Fibroblast of mammary gland (primary cell): ENCODE measurements at places on chromosomes 16 and 17.
A peak's percentile ranks its signal among the peaks of the same experiment; 100 is the strongest.

DNA sequence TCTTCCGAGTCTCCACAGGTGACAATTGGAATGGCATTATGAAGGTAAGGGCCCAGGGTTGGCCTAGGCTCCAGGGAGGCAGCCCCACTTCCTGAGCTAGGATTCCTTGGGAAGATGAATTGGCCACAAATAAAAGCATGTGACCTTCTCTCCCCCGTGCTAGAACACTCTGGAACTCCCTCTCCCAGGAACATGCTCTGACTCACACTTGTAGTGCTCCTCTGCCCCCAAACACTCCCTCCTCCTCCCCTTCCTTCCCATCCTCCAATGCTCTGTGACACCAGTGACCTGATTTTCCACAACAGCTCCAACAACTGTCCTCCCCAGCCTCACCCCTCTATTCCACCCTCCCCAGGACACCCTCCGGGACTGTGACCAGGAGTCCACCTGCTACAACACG, 16.4 kb upstream of the ABCC3 start:
- DNase-seq, result peak; percentile 69

- DNase-seq, result no peak
Measured at GRCh38 chr17:21500064-21500463, 123.9 kb downstream of the KCNJ12 start.

DNA sequence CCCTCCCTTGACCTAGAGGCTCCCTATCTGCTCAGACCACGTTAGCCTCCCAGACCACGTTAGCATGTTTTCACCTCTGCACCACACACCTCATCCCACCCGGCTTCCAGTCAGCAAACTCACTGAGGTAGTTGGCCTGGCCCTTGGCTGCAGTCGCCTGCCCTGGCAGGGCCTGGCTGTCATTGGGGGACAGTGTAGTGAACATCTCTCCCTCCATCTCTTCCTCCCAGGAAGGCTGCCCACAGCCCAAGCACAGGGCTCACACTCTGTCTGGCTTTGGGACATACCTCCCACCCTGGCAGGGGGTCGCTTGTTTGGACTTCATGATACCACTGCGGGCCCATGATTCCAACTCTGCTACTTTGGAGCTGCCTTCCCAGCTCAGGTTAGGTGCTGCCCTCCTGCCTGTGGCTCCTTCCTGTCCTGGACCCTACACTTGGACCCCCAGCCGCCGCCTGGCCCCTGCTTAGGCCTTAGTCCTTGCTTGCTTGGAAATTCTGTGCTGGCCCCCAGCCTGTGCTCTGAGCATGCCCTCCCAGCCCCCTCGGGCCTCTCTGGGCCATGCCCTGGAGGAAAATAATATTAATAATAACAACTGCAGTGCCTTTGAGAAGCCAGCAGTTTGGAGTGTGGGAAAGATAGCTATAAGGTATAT, 167.7 kb downstream of the COPRS start:
- DNase-seq, result no peak

GRCh38 chr17:59688496-59688895, 18.7 kb downstream of the PTRH2 start:
- no peak for DNase-seq

DNA sequence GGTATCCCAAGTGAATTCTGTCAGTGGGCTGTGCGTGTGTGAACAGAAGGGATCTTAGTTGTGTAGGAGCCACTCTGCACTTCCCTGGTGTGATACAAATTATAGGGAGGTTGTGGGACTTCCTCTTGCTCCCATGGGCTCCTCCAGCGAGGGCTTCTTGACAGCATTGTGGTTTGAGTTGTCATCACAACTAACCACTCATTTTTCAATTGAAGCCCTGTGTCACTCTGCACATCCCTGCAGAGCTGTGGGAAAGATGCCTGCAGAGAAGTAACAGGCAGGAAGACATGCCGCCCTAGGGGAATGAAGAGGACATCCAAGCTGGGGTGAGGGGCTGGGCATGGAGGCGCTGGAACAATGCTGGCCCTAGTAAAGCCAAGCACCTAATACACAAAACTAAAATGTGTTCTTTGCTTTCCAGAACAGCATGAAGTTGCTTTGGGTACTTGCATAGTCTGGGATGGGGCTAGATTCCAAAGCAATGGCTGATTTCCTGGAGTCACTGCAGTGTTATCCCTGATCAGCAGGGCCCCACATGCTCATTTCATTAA, 692.5 kb downstream of the TOX3 start:
- peak; percentile 15 for DNase-seq

- peak; percentile 7 for DNase-seq
Measured at GRCh38 chr17:35051183-35051578, 12.3 kb downstream of the RFFL start.

DNA sequence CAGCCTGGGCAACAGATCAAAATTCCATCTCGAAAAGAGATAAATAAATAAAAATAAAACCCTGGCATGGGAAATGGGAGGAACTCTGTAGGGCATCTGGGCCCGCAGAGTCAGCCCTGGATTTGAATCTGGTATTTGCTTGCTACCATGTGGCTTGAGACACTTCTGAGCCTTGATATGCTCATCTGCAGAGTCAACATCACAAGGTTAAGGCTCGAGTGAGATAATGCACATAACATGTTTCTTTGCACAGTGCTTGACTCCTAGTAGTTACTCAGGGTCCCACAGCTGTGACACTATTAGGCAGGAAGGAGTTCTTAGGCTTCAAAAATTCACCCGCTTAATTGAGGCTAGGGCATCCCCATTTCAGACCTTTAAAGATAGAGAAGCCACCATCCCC, 21.3 kb downstream of the CDK5RAP3 start:
- no peak for DNase-seq
